ENCODE measurements at places on chromosomes 11 and 22.

DNA sequence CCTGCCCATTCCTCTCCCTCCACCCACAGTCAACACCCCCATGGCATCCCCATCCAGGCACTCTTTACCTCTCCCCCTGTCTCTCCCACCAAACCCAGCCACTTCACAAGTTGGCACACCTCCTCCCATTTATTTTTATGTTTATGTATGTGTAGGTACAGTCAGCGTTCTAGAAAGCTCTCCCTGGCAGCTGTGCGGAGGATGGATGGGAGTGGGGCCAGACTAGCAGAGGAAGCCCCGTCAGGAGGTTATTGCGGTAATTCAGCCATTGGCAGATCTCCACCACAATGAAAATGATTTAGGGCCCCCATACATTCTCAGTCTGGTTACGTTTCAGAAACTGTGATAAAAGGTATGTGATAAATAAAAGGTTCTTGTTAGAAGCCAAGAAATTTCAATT is 51.3 kb downstream of the BTG4 start:
- DNase-seq: no peak

DNA sequence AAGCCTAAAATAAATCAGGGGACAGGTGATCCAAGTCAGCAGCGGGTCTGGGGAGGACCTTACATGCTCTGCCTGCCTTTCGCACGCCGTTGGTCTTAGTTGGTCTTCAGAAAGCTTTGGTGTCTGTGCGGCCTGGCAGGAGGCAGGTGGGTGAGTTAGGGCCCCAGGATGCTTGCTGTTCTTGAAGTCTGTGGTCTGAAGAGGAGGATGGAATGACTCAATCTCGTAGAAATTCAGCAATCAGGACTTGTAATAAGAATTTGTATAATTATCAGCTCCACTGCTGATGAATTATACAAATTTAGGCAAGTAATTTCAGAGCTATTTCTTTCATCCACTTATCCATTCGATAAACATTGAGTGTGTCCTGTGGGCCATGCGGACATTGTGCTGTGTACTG is 138.5 kb downstream of the FEZ1 start:
- no peak for DNase-seq

GRCh38 chr11:120200677-120201076 is 10.2 kb upstream of the OAF start:
- DNase-seq: no peak

GRCh38 chr11:111737444-111738210 is 28.6 kb downstream of the PPP2R1B start:
- DNase-seq: no peak

DNA sequence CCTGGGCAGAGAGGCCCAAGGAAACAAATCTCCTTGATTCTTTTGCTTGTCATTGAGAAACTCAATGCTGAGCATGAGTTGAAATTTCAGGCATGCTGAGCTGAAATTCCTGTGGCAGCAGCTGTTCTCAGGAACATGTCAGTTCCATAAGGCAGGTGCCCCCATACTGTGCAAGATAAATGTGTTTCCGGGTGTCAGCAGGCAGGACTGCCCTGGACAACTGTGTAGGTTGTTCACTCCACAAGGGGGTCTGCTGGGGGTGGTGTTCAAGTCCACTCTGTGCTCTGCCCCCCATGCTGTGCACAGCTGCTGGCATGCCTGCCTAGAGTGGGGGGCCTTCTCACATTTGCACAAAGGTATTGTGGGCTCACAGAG is 133.7 kb downstream of the CTTN start:
- DNase-seq: no peak

GRCh38 chr11:18011633-18012032 is 1.2 kb downstream of the SERGEF start:
- no peak for DNase-seq

GRCh38 chr11:131234221-131234620 is 136.2 kb upstream of the NTM start:
- no peak for DNase-seq

DNA sequence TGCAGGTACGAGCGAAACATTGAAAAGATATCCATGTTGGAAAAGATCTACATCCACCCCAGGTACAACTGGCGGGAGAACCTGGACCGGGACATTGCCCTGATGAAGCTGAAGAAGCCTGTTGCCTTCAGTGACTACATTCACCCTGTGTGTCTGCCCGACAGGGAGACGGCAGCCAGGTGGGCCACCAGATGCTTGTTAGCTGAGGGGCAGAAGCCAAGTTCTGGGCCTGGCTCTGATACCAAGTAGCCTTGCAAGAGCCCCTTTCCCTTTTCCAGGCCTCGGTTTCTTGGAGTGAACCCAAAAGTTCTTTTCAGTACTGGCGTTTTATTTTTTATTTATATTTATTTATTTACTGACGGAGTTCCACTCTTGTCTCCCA is 9.6 kb downstream of the F2 start:
- no peak for DNase-seq
